ENCODE measurements at places on chromosomes 16 and 17.
A peak's percentile ranks its signal among the peaks of the same experiment; 100 is the strongest.

DNA sequence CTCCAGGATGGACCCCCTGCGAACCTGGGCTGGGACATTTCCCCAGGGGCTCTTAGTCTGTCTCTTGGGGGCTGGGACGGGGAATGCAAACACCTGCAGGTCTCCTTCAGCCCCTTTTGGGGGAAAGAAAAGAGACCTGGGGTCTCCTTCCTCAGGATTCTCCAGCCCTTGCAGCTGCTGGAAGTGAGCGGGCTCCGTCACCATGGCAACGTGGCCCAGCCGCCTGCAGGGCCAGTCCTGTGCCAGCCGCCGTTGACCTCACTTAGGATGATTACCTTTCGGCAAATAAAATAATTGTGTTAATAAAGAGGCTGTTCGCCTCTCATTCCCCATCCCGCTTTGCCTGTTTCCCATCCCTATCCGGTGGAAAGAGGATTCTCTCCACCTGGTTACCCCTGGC lies 25.7 kb downstream of the MRM1 start:
- DNase-seq = no peak

DNA sequence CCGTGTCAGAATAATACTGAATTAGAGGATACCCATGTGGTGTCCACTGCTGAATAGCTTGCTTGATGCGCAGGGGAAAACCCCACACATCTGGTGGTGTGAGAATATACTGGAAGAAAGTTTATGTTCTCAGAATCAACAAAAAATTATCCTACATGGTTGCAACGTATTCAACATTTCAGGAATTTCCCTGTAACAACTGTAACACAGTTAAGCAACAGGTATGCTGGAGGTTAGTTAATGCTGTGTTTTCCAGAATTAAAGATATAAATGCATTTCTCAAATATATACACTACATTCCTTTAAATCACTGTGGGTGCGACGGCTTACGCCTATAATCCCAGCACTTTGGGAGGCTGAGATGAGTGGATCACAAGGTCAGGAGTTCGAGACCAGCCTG lies 5.4 kb downstream of the CNOT1 start:
- no peak for DNase-seq

- no peak for DNase-seq
These were observed 5.7 kb upstream of the SULT1A2 start for GRCh38 chr16:28602529-28602928.

DNA sequence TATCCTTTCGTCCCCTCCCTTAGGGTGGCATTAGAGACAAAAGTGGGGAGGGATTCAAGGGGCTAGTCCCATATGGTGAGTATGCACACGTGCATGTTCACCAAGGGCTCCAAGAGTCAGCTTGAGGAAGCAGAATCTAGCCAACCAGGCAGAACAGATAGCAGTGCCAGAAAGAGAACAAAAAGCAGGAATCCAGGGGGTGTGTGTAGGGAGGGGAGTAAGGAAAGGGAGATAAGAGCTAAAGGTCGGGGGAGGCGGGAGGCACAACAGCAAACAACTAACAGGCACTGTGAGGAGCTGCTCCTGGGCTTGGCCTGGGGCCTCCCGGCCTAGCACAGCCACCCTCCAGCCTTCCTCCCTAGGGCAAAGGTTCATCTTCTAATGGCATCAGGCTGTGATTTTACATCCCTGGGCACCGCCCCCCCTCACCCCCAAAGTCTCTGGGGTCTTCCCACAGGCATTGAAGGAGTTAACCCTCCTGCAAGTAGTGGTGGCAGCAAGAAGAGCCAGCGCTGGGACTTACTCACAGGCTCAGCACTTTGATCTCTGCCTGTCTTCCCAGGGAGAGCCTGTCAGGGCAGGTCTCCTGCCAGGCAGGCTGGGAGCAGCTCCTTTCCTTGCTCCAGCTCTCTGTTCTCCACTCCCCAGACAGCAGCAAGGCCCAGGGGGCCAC lies 12.4 kb upstream of the SUPT4H1 start:
- no peak for DNase-seq

GRCh38 chr16:75236232-75236631 lies 15.2 kb downstream of the BCAR1 start:
- no peak for DNase-seq

DNA sequence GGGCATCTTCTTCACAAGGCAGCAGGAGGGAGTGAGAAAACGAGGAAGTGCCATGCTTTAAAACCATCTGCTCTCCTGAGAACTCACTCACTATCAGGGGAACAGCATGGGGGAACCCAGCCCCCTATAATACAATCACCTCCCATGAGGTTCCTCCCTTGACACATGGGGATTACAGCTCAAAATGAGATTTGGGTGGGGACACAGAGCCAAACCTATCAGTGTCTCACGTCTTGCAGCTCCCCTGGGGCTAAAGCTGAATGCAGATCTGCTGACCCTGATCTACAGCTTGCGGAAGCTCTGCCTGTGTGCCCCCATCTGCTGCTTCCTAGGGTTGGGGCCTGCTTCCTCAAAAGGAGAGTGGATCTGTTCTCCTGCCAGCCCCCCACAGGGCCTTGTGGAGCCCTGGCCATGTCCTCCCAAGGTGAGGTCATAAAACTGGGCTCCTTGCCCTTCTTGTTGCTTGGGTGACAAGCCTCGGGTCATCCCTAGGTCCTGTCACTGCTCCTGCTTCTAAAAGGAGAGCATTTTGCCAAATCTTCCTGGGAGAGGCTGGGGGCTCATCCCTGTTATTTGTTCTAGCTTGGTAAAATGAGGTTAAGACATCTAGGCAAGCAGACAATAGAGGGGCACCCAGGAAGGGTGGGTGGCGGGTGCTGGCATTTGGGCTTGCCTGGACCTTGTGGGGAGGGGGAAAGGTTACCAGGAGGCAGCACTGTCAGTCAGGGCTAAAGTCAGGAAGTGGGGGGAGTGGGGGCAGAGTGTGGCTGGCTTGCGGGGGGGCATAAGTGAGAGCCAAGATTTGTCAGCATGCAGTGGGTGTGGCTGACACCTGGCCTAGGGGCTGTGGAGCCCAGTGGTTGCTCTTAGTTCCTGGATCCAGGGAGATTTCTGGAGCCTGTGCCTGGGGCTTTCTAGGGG lies 16.0 kb downstream of the KRT33A start:
- no peak for DNase-seq

DNA sequence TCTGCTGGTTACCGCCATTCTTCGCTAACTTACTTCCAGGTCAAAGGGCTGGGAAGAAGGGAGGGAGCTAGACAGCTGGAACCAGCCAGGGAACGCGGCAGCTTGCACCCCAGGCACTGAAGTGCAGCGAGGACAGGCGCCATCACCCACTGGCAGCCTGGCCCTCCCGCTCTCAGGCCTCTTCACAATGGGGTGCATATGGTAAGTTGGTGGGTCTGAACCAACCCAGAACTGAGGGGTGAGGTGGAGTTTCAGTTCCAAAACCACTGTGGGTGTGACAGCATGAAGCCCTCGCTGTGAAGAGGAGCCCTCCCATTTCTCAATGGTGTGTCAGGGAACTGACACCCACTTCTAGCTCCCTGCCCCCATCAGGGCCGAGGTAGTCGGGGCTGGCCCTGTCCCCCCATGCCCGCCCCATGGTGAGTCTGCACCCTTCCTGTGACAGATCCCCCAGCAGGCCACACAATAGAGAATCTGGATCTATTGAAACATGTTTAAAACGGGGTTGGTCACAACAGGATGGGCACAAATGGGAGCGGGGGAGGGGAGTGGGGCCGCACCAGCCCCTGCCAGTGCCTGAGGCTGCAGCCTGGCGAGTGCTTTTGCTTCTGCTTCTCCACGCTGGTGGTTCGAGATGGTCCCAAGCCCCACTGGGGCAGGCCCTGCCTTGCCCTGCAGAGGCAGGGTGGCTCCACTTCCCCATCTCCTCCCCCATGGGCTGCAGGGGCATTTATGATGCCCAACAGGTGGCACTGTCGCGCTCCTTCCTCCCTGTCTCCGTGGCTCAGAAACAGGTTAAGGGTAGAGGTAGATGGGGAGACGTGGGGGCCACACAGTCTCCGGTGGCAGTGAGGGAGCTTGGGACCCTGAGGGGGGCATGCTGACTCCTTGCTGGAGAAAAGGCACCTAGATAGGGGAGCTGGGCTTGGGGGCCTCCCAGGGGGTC lies 2.3 kb downstream of the LIMD2 start:
- DNase-seq = peak; percentile 48

- DNase-seq = peak; percentile 51
These were observed 69.2 kb downstream of the CDC27 start for GRCh38 chr17:47119746-47120520.

DNA sequence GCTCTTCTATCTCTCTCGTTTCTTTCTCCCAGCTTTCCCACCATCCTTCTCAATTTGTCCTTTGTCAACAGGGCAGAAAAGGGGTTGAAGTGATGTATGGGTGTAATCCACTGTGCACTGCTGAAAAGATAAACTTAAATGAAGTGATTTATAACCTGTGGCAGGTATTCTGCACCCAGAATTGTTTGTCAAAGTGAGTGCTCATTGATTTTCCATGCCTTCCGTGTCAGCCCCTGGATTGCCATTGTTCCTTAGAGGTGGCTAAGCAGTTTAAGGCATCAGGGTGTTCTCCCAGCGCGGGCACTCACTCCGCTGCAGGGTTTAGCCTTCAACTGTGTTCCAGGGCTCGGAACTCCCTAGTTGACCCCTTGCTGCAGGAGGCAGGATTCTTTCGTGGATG lies 82.9 kb downstream of the PITPNC1 start:
- DNase-seq = no peak

DNA sequence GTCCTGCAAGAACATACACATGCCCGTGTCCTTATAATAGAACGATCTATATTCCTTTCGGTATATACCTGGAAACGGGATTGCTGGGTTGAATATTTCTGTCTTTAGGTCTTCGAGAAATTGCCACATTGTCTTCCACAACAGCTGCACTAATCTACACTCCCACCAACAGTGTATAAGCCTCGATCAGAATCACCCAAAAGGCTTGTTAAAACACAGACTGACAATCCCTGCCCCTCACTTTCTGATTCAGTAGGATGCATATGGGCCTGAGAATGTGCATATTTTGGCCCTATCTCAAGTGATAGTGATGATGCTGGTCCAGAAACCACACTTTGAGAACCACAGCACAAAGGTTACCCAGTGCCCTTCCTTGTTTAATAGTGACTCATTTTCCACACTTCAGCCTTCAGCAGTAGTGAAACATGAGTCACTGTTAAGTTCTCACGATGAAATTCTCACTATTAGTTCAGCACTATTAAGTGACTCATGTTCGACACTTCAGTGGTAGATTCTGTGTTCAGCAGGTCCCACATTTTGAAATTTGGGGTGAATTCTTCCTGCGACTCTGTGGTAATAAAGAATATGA lies 215.6 kb downstream of the GRIN2A start:
- DNase-seq = no peak
